ENCODE measurements at places on chromosomes 1 and 21. TPM values are rescaled to one million over a fixed set of nuclear protein-coding genes. Genes with fewer than 3 reads are reported as not detected.

CCDC17 gene
- total RNA-seq = not detected

RXRG gene
- not detected for total RNA-seq

CATSPER4 gene
- total RNA-seq = not detected

SH2D2A gene
- 3.5 TPM for total RNA-seq

RGS18 gene
- not detected for total RNA-seq

DMAP1 gene
- 49.4 TPM for total RNA-seq

NFASC gene
- 0.29 TPM for total RNA-seq

ATP1A4 gene
- total RNA-seq = not detected

FLG gene
- total RNA-seq = not detected

WDR64 gene
- total RNA-seq = not detected

AKT3 gene
- 12.2 TPM for total RNA-seq

NT5C1A gene
- not detected for total RNA-seq

TMCC2 gene
- 5.0 TPM for total RNA-seq

CD53 gene
- not detected for total RNA-seq

All from epithelial cell of proximal tubule (primary cell).